ENCODE measurements at places on chromosomes 11 and 22. TPM values are rescaled to one million over a fixed set of nuclear protein-coding genes. Genes with fewer than 3 reads are reported as not detected.

DNA sequence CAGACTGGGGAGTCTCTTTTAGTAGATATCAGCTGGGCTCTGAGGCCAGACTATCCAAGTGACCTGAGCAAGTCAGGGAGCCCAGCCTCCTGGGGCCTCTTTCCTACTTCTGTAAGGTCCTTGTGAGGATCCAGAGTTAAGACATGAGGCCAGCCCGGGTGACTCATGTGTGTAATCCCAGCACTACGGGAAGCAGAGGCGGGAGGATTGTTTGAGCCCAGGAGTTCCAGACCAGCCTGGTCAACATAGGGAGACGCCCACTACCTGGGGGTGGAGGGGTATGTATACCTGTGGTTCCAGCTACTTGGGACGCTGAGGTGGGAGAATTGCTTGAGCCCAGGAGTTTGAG is 36.9 kb upstream of the POLA2 start:
- no peak for DNase-seq

- DNase-seq, result no peak
Measured at GRCh38 chr11:14148653-14149273, 186.2 kb downstream of the SPON1 start.

DNA sequence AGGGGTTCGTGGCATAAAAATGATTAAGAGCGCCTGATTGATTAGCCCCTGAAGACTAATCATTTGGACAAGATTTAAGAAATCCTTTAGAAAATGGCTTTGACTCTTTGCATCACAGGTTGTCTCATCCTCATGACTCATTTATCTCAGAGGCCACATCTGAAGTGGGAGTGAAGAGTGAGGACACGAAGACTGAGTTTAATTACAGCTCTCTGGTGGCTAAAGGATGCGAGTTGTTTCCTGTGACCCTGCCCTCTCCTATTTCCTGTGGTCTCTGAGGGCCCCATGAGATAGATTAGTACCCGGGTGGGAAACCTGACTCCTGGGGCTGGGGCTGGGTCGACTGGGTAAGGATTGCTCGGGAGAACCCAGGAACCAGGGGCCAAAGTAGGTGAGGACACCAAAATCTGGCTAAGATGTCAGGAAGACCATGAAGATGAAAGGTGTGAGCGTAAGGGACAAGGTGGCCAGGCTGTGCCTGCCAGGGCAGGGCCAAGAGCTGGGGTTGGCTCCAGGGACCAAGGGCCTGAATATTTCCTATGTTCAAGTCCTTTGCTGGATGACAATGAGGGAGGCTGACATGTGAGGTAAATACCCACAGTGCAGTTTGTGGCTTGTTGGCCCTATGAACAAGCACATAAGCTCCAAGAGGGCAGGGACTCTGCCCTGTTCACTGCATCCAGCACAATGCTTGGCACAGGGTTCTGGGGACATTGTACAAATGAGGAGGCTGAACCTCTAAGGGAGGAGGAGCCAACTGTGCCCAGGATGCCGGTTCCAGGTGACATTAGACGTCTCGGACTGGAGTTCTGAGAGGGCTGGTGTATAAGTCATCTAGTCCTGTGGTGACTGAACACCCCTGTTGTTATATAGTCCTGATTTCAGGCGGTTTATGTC is 3.6 kb downstream of the OTOG start:
- no peak for DNase-seq

GRCh38 chr22:39416319-39416718 is 16.7 kb downstream of the TAB1 start:
- DNase-seq, result no peak

DNA sequence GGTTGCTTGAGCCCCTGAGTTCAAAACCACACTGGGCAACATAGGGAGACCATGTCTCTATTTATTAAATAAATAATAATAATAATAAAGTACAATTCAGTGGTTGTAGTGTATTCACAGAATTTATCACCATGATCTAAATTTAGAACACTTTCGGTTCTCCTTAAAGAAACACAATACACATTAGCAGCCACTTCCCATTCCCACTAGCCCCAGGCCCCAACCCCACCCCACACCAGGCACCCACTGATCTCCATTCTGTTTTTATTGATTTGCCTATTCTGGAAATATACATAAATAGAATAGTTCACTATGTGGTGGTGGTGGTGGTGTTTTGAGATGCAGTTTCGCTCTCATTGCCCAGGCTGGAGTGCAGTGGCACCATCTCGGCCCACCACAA is 45.7 kb downstream of the BCL2L13 start:
- no peak for DNase-seq

- no peak for DNase-seq
Measured at GRCh38 chr11:10456519-10456918, 1.5 kb downstream of the AMPD3 start.

DNA sequence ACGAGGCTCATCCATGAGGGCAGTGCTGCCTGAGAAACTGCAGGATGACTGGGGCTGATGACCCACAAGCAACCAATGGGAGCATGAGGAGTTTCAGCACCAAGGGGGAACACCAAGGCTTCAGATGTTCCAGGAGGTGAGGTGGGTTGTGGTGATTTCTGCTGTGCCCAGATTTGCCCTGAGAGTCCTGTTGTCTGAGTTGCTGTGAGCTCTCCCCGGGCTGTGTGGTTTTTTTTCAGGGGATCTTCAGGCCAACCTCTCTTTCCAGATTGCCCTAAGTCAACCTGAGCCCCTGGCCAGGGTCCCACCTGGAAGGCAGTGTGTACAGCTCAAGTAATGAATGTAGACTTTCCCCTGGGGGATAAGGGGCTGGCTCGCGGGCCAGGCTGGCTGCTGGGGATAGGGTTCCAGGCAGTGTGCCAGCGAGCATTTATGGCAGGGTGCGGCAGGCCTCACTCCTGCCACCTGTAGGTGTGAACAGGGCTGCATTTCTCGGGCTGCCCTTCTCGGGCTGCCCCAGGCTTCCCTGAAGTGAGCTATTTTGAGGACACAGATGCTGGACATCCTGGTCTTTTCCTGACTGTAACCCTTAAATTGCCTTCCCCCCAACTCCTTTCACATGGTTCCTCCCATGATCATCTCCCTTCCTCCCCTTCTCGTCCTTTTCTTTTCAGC is 9.8 kb downstream of the SLC22A6 start:
- DNase-seq, result no peak

GRCh38 chr11:129075757-129076156 is 116.4 kb downstream of the ARHGAP32 start:
- no peak for DNase-seq

Gene SYT9
- 0.72 TPM for total RNA-seq

Gene ELMOD1
- total RNA-seq, result 0.43 TPM

Gene ALDH3B1
- total RNA-seq, result 0.23 TPM

Gene GRM5
- 0.45 TPM for total RNA-seq
